ENCODE measurements at places on chromosomes 1 and 21. TPM values are rescaled to one million over a fixed set of nuclear protein-coding genes. Genes with fewer than 3 reads are reported as not detected.
A peak's percentile ranks its signal among the peaks of the same experiment; 100 is the strongest.

DNA sequence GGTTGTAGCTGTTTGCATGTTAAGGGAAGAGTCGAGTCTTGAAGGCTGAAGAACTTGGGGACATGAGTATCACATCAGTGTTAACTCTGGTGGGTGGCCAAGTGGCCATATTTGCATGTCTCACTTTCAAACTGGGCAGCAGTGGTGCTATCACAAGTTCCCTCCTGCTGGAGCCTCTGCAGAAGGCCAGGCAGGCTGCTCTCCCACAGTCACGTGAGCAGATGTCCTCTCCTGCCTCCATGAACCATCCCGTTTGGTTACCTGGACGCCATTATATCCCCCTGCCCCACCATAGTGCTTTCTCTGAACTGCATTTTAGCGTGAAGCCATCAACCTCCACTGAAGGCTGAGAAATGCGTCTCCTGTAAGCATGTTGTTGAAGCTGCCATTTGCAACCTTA lies 205.1 kb upstream of the LMO4 start:
- no peaks in the 10 kb centered on the region for H3K4me1 ChIP-seq
- no peaks in the 10 kb centered on the region for H3K36me3 ChIP-seq
- DNase-seq: no peak
- H3K27me3 ChIP-seq: no peaks in the 10 kb centered on the region
- H3K27ac ChIP-seq: no peak overlapping the region

DNA sequence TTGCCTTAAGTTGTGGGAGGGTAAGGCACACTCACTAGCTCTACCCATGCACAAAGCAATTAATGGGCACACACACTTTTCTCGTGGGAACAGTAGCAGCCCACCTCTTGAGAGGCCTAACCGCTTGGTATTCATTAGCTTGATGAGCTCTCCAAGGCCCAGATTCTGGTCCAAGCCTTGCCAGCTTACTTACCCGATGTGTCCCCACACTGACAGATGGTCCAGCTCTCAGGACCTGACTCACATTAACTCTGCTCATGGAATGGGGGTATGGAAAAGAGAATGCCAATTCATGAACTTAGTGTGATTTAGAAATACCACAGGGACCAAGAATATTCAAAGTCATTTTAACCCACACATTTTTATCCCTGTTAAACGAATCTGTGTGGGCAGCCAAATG lies 106.8 kb upstream of the CACHD1 start:
- no peaks in the 10 kb centered on the region for H3K36me3 ChIP-seq
- no peak overlapping the region for H3K4me3 ChIP-seq
- no peak for DNase-seq

- no peaks in the 10 kb centered on the region for H3K36me3 ChIP-seq
- H3K4me3 ChIP-seq: peak overlapping the region; percentile 84
- no peaks in the 10 kb centered on the region for H3K27me3 ChIP-seq
Measured at GRCh38 chr1:42335809-42336518, 929 bp upstream of the FOXJ3 start.

Gene FNDC10
- total RNA-seq: 7.8 TPM

GRCh38 chr21:15895142-15896106 lies 165.6 kb downstream of the USP25 start:
- H3K36me3 ChIP-seq: peaks cover 3% of the 10 kb centered on the region
- no peaks in the 10 kb centered on the region for H3K4me1 ChIP-seq
- no peak for DNase-seq
- no peak overlapping the region for H3K27ac ChIP-seq
- no peak overlapping the region for H3K4me3 ChIP-seq

GRCh38 chr1:42732126-42732680 lies 7.8 kb downstream of the CLDN19 start:
- H3K4me3 ChIP-seq: no peak overlapping the region
- DNase-seq: no peak

- H3K4me3 ChIP-seq: no peak overlapping the region
- no peak for DNase-seq
- no peaks in the 10 kb centered on the region for H3K36me3 ChIP-seq
Measured at GRCh38 chr1:58983162-58983561, 199.3 kb upstream of the JUN start.

Gene NFYC
- 38.0 TPM for total RNA-seq

- H3K36me3 ChIP-seq: no peaks in the 10 kb centered on the region
- no peak for DNase-seq
- H3K4me1 ChIP-seq: no peaks in the 10 kb centered on the region
- H3K4me3 ChIP-seq: no peak overlapping the region
- no peaks in the 10 kb centered on the region for H3K27me3 ChIP-seq
- H3K27ac ChIP-seq: no peak overlapping the region
Measured at GRCh38 chr1:221841251-221841982, 99.5 kb upstream of the DUSP10 start.

Gene TINAGL1
- total RNA-seq: not detected

Gene PADI3
- 2.0 TPM for total RNA-seq

Gene ARHGEF10L
- 20.3 TPM for total RNA-seq

DNA sequence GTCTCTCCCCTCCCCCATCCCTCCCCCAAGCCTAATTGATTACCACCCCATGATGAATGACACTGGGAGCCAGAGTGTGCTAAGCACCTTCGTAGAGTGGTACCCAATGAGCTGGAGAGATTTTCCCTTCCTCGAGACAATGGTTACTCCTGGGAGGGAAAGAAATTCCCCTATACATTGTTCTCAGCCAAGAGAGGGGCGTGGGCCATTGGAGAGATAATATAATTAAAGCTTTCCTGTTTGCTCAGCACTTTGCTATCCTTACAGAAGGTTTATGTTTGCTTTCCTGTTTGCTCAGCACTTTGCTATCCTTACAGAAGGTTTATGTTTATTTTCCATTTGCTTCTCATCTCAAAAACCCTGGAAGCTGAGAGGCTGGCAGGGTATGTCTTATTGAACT lies 126.1 kb upstream of the KLHDC7A start:
- H3K36me3 ChIP-seq: no peaks in the 10 kb centered on the region
- H3K27ac ChIP-seq: no peak overlapping the region
- no peak for DNase-seq

DNA sequence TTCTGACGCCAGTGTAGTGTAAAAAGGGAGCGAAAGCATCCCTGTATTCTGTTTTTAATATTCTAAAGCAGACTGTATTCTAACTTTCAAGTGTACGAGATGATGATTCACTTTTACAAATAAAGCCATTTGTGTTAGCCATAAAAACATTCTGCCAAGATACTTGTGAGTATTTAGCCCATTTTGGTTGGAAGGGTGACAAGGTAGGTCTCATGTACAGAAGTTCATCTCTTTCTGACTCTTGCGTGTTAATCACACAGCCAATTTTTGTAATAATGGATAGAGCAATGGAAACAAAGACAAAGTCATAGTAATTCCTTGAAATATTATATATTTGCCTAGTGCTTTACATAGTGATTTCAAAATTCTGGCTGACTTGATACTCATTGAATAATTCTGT lies 125.3 kb upstream of the GREM2 start:
- no peak overlapping the region for H3K4me3 ChIP-seq
- H3K4me1 ChIP-seq: no peaks in the 10 kb centered on the region
- no peaks in the 10 kb centered on the region for H3K27me3 ChIP-seq
- no peak overlapping the region for H3K27ac ChIP-seq
- DNase-seq: no peak

DNA sequence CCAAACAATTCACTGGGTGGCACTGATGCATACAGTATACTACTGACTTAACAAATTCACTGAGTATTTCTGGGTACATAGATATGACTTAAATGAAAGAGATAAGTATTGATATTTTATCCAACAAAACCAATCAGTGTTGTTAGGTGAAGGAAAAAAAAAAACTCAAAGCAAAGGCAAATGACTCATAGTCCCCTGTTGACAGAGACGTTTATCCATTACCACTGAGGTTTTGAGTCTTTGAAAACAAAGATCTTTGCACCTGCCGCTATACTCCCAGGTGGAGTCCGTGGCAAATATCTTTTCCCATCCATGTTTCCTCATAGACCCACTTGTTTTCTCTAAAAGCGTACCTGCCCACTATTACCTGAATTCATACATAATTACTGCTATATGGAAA lies 18.4 kb downstream of the DYNLT5 start:
- no peak overlapping the region for H3K4me3 ChIP-seq
- DNase-seq: no peak
- no peaks in the 10 kb centered on the region for H3K27me3 ChIP-seq
- peaks cover 12% of the 10 kb centered on the region for H3K4me1 ChIP-seq
- H3K27ac ChIP-seq: no peak overlapping the region

Gene CD48
- not detected for total RNA-seq

DNA sequence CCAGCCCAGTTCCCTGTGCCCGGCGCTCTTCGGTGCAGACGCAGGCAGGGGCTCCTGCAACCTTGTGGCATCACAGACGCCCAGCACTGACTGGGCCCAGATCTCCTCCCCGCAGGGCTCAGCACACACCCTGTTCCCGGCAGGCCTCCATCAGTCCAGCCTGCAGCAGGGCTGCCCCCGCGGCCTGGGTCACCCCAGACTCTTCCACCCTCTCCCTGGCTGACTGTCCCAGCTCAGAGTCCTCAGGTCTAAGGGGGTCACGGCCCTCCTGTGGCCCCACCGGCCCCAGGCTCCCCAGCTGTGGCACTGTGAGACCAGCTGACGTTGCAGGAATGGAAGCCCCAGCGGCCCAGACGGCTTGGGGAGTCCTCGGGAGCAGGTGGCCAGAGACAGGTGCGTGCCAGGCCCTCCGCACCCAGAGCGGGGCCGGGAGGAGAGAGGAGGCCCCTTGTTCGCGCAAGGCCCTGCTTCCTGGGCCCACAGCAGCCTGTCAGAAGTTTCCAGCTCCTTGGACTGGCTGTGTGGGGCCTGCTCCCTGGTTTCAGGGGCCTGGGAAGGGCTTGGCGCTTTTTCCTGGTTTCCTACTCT lies 4.2 kb downstream of the B3GALT6 start:
- no peak for DNase-seq
- peak overlapping the region; percentile 63 for H3K27ac ChIP-seq
- peaks cover 9% of the 10 kb centered on the region for H3K4me1 ChIP-seq
- no peak overlapping the region for H3K4me3 ChIP-seq

- no peak overlapping the region for H3K27ac ChIP-seq
- H3K36me3 ChIP-seq: no peaks in the 10 kb centered on the region
- H3K4me3 ChIP-seq: no peak overlapping the region
- H3K4me1 ChIP-seq: no peaks in the 10 kb centered on the region
Measured at GRCh38 chr1:108096089-108096488, 104.1 kb downstream of the SLC25A24 start.

Gene FAF1
- total RNA-seq: 103 TPM

Gene TCHH
- 0.03 TPM for total RNA-seq

Gene RGL1
- total RNA-seq: 13.5 TPM

DNA sequence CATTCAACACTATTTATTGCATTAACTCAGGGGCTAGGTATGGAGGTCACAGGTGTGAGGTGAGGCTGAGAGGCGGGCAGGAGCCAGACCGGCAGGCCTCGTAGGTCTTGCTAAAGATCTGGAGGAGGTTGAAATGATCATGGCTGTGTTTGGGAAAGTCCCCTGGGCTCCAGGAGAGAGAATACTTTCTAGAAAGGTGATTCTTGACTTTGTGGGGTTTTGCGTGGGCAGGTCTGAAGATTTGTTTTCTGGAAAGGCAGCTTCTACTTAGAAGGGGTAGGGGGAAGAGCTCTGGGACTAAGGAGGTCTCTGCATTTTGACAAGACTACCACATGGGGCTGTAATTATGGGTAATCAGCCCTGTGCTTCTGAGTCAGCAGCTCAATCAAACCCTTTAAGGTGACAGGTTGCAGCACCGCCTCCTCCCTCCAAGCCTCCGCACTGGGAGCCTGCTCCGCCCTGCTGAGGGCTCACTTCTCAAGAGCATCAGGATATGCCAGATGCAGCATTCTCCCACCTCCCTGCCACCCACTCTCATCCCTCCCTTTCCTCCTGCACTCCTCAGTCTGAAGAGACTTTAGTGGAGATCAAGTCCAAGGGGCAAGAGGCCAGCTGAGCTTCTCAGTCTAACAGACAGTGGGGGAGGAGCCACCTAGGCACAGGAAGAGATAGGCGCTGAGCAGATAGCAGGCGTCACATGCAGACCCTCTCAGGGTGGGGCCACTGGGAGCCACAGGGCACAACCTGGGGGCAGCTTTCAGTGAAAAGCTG lies 30.5 kb downstream of the SLC30A1 start:
- no peak overlapping the region for H3K27ac ChIP-seq
- H3K4me3 ChIP-seq: no peak overlapping the region
- DNase-seq: no peak

GRCh38 chr1:7198664-7199063 lies 413.4 kb downstream of the CAMTA1 start:
- no peak overlapping the region for H3K4me3 ChIP-seq
- H3K4me1 ChIP-seq: peaks cover 10% of the 10 kb centered on the region
- no peak for DNase-seq
- H3K27me3 ChIP-seq: no peaks in the 10 kb centered on the region
- no peak overlapping the region for H3K27ac ChIP-seq
- H3K36me3 ChIP-seq: no peaks in the 10 kb centered on the region

Gene IARS2
- total RNA-seq: 69.4 TPM

Gene TMEM200B
- total RNA-seq: 0.56 TPM

- no peak for DNase-seq
- no peak overlapping the region for H3K4me3 ChIP-seq
- H3K4me1 ChIP-seq: peaks cover 5% of the 10 kb centered on the region
- H3K36me3 ChIP-seq: no peaks in the 10 kb centered on the region
- H3K27me3 ChIP-seq: peaks cover 1% of the 10 kb centered on the region
Measured at GRCh38 chr1:67314696-67315095, 7.0 kb downstream of the IL12RB2 start.

Gene ATP6V1G3
- total RNA-seq: not detected

Gene BARHL2
- not detected for total RNA-seq

- H3K4me3 ChIP-seq: no peak overlapping the region
- no peaks in the 10 kb centered on the region for H3K36me3 ChIP-seq
- no peak overlapping the region for H3K27ac ChIP-seq
- peaks cover 14% of the 10 kb centered on the region for H3K4me1 ChIP-seq
- no peaks in the 10 kb centered on the region for H3K27me3 ChIP-seq
- peak; percentile 38 for DNase-seq
Measured at GRCh38 chr1:62271948-62272728, 47.1 kb downstream of the KANK4 start.

DNA sequence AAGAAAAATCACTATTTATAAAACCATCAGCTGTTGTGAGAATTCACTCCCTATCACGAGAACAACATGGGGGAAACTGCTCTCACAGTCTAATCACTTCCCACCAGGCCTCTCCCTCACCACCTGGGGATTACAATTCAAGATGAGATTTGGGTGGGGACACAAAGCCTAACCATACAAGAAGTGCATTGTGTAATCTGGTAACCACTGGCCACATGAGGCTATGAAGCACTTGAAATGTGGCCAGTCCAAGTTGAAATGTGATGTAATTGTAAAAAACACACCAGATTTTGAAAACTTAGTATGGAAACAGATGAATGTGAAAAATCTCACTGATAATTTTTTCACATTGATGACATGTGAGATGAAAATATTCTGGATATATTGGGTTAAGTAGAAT lies 293.8 kb downstream of the TTLL7 start:
- H3K4me1 ChIP-seq: peaks cover 10% of the 10 kb centered on the region
- no peaks in the 10 kb centered on the region for H3K27me3 ChIP-seq
- H3K36me3 ChIP-seq: no peaks in the 10 kb centered on the region
- no peak for DNase-seq
- no peak overlapping the region for H3K4me3 ChIP-seq
- H3K27ac ChIP-seq: no peak overlapping the region
